ENCODE measurements at places on chromosomes 13 and 19.

DNA sequence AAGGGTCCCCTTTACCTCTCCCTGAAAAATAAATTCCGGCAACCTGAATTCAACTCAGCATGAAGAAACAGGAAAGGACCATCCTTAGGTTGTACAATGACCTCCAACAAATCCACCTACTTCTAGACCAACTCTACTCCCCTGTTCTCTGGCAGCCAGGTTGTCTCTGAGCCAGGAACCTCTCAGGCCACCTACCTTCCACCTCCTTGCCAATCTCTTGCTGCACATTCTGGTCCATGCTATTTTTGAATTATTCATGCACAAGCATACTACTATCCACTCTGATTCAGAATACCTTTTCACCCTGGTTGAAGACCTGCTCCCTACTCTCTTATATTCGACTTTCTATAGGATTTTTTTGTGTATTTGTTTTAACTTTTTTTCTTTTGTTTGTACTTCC, 415.0 kb upstream of the ZNF507 start:
- no peak for DNase-seq

- DNase-seq: no peak
Measured at GRCh38 chr13:49810567-49811526, 18.4 kb upstream of the KPNA3 start.

DNA sequence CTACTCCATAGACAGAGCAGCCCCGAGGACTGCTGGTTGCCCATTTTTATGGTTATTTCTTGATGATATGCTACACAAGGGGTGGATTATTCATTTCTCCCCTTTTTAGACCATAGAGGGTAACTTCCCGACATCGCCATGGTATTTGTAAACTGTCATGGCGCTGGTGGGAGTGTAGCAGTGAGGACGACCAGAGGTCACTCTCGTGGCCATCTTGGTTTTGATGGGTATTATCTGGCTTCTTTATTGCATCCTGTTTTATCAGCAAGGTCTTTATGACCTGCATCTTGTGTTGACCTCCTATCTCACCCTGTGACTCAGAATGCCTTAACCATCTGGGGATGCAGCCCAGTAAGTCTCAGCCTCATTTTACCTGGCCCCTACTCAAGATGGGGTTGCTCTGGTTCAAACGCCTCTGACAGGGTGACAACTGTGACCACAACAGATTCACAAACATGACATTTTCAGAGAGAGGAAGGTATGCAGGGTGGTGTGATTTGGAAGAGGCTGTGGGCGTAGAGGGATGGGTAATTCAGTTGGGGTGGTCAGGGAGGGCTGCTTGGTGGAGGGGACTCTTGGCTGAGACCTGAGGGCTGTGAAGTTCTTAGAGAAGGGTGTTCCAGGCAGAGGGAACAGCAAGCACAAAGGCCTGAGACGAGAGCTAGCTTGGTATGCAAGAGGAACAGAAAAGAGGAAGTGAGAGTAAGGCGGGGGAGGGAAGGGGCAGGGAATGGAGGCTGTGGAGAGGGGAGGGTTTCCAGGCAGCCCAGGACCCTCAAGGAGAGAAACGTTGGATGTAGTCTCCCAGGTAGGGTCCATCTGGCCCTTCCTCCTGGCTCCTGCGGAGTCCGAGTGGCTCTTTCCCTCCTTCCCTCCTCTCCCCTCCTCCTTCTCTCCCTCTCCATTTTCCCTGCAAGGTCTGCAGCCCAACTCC, 23.5 kb downstream of the FAM187B start:
- DNase-seq: no peak

GRCh38 chr19:55621673-55622231, 2.6 kb downstream of the ZNF784 start:
- DNase-seq: no peak

DNA sequence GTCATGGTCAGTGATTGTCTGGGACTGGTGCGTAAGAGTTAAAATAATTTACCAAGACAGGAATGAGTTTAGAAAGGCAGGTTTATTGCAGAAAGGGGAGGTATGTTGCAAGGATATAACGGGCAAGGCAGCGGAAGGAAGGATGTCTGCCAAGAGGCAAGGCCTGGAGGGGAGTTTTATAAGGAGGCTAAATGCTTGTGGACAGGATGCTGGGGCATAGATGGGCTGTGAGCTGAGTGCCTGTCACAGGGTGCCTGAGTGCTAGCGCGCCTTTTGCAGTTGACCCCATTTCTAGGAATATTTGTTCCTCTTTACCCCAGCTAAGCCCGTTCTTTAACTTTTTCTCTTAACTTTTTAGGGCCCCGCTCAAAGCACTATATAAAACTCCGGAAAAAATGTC, 58.7 kb downstream of the TEX26 start:
- no peak for DNase-seq

Data from body of pancreas (tissue), 4 donors.